ENCODE measurements at places on chromosomes 13 and 19.

GRCh38 chr13:38905081-38905480 is 85.5 kb downstream of the STOML3 start:
- DNase-seq = no peak

- DNase-seq = no peak
Observed at GRCh38 chr13:70723732-70724131, 615.5 kb upstream of the KLHL1 start.

GRCh38 chr13:67061750-67062149 is 168.4 kb downstream of the PCDH9 start:
- DNase-seq = no peak

- DNase-seq = no peak
Observed at GRCh38 chr13:75149776-75150175, 332.2 kb downstream of the TBC1D4 start.

- no peak for DNase-seq
Observed at GRCh38 chr13:45276913-45277312, 64.1 kb downstream of the TPT1 start.

DNA sequence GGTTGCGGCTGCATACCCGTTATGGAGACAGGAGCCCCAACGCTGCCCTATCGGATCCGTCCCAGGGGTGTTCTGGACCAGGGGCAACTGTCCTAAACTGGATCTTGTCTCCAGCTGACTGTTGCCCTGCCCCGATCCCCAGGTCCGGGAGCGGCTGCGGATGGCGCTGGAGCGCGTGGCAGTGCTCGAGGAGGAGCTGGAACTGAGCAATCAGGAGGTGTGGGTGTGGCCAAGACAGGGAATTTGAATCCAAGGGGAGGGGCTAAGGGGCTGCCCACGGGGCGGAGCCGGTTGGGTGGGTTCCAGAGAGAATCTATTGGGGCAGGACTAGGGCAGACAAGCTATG is 9.9 kb downstream of the PPFIA3 start:
- DNase-seq = no peak

GRCh38 chr13:81888855-81889254 is 1547.9 kb upstream of the SPRY2 start:
- no peak for DNase-seq

DNA sequence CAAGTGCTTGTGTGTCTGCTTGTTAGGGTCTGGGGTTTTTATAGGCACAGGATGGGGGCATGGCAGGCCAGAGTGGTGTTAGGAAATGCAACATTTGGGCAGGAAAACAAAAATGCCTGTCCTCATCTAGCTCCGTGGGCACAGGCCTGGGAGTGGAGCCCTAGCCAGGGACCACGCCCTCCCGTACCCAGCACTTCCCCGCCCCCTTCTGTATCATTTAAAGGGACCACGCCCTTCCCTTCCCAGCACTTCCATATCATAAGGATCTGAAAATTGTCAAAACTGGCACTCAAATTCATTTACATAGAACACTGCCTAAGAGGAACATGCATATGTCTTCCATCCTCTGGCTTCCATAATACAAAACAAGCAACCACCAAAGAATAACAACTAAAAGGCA is 185.8 kb downstream of the B3GLCT start:
- DNase-seq = no peak

- no peak for DNase-seq
Observed at GRCh38 chr19:29497686-29498436, 27.9 kb upstream of the VSTM2B start.

GRCh38 chr13:94588541-94588940 is 7.4 kb downstream of the TGDS start:
- DNase-seq = no peak

DNA sequence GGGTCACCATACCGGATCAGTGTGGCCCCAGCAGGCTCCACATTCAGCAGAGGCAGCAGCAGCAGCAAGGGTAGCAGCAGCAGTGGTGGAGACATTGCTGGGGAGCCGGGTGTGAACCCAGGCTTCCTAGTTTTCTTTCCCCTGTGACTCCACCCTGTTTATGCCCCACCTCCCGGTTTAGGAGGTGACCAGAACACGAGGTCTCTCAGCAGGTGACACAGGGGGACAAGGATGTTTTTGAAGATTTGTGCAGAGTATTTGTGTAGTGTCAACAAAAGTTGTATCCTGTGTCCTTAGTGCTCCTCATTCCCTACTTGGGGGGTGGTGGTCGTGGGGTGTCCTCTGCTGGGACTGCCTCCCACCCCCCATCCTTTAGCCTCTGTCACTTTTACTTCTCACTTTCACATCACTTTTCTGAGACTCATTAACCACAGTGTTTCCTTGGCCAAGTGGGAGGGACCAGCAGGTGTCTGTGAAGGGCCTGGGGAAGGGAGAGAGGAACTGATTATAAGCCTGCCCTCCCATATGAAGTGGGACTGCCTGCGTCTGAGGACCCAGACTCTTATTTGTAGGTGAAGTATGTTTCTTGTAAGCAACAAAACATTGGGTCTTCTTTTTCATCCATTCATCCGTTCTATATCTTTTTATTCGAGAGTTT is 15.6 kb upstream of the KCNC3 start:
- DNase-seq = no peak

- no peak for DNase-seq
Observed at GRCh38 chr13:32257649-32258048, 57.5 kb downstream of the ZAR1L start.

- no peak for DNase-seq
Observed at GRCh38 chr13:59951011-59951410, 212.7 kb downstream of the DIAPH3 start.

DNA sequence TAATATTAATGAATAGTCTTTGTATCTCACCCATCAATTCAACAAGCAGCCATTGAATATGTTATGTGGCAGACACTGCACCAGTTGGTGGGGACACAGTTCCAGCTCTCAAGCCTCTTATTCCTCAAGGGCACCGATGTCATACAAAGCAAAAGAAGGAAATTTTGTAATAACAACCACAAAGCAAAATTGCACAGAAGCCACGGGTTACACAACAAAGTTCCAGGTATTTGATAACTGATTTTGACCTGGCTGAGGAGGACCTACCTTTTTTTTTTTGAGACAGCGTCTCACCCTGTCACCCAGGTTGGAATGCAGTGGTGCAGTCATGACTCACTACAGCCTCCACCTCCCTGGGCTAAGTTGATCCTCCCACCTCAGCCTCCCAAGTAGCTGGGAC is 266.7 kb downstream of the FOXO1 start:
- no peak for DNase-seq

GRCh38 chr19:42498169-42498757 is 30.0 kb downstream of the CEACAM1 start:
- no peak for DNase-seq

GRCh38 chr19:757811-758668 is 7.1 kb downstream of the MISP start:
- DNase-seq = no peak

GRCh38 chr13:42356184-42356575 is 84.2 kb downstream of the AKAP11 start:
- DNase-seq = no peak

DNA sequence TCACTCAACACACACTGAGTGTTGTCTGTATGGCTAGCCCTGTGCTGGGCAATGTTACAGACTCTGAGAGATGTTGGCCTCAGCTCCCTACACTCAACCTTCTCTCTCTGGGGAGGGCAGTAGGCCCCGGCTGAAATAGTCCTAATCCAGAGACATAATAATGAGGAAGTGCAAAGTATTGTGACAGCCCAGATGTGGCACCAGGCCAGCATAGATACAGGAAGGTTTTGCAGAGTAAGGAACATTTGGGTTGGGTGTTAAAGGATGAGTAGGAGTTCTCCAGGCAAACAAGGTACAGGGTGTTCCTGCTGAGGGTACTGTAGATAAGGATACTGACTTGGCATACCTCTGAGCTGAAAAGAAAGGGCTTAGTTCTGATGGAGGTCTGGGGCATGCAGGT is 2.4 kb downstream of the LIN7B start:
- DNase-seq = no peak

GRCh38 chr19:1243768-1244692 is 2.5 kb downstream of the ATP5F1D start:
- DNase-seq = peak; percentile 75

GRCh38 chr13:97535614-97536013 is 101.6 kb downstream of the RAP2A start:
- no peak for DNase-seq

DNA sequence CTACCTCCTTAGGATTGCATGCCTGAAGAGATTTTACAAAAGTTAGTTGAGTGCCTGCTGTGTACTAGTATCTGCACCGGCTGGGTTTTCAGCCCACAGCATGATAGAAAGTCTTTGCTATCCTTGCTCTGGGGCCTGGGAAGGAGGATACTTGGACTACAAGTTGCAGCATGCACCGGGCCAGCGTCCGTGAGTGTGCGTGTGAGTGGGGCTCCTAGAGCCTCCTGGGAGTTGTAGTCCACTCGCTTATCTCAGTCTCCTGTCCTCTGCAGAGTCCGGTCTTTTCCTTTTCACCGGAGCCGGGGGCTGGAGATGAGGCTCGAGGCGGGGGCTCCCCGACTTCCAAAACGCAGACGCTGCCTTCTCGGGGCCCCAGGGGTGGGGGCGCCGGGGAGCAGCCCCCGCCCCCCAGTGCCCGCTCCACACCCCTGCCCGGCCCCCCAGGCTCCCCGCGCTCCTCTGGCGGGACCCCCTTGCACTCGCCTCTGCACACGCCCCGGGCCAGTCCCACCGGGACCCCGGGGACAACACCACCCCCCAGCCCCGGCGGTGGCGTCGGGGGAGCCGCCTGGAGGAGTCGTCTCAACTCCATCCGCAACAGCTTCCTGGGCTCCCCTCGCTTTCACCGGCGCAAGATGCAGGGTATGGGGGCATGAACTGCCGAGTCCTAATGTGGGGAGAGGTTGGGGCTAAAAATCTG is 20.6 kb downstream of the BRSK1 start:
- DNase-seq = no peak

- no peak for DNase-seq
Observed at GRCh38 chr19:10729411-10729810, 11.5 kb downstream of the DNM2 start.

GRCh38 chr19:4504891-4505569 is 13.3 kb downstream of the PLIN4 start:
- DNase-seq = no peak

GRCh38 chr13:102817241-102817640 is 18.3 kb downstream of the BIVM start:
- no peak for DNase-seq

DNA sequence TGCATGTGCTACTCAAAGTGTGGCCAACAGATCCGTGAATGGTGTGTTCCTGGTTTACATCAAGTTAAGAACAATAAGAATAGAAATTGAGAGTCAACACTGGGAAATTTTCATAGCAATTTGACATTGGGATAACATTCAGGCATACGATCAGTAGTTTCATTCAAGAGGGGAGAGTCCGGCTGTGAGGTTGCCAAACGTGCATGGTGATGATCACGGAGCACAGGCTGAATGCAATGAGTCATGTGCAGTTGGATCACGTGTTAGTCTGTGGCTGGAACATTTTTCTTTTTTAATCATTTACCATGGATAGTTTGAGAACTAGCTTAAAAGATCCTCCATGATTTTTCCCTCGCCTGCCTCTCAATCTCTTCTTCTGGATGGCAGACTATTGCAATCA is 2.5 kb upstream of the DCT start:
- DNase-seq = no peak

DNA sequence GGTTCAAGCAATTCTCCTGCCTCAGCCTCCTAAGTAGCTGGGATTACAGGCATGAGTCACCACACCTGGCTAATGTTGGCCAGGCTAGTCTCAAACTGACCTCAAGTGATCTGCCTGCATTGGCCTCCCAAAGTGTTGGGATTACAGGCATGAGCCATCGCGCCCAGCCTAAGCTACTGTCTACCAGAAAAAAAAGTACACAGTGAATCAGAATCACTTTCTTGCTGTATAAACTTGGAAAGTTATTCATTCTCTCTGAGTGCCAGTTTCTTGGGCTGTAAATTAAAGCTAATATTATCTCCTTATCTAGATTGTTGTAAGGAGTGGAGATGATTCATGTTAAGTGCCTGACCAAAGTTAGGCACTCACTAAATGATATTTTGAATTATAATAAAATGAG is 242.8 kb downstream of the ENOX1 start:
- no peak for DNase-seq
